H7 (cell line): ENCODE measurements at places on chromosomes 2 and 18. TPM values are rescaled to one million over a fixed set of nuclear protein-coding genes. Genes with fewer than 3 reads are reported as not detected.
A peak's percentile ranks its signal among the peaks of the same experiment; 100 is the strongest.

DNA sequence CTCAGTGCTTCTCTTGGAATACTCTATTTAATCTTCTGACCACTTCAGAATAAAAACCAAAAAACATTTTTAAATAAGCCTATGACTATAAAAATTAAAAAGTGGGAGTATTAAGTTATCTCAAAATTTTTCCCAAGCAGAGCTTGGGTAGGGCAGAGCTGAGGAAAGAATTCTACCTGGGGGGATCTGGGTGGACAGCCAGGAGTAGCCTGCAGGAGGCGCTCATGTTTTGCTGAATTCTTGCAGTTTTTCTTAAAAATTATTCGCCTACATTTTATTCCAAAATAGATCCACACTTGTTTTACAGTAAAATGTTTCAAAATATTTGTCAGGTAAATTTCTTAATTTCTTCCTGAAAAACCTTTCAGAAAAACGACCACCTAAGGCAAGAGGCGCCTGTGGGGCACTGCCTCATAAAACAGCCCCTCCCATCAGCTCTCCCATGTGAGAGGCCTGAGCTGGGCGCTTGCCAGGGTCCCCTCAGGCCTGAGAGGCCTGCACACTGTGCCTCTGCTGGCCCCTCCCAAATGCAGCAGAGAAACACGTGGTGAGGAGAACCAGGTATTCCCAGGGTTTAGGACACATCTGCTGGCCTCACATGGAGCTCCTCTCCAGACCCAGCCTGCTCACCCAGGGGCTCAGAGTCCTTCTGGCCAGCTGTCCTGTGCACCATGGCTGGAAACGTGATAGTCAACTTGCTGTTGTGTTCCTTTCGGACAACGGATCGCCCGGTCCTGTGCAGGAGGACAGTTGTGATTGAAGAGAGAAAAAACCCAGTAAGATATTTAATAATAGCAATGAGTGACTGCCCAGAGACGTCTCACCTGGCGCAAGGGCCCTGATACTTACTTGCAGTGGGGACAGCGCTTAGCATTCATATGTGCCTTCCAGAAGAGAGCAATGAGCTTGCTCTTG is 17.5 kb downstream of the POLR1A start:
- peak; percentile 67 for DNase-seq

GRCh38 chr2:70086278-70086837 is 919 bp upstream of the PCBP1 start:
- no peak for DNase-seq

- DNase-seq = no peak
Observed at GRCh38 chr2:133503927-133504326, 64.3 kb downstream of the NCKAP5 start.

The C2orf72 gene
- 0.69 and 1.2 TPM in 2 replicates for total RNA-seq

The HOXD8 gene
- total RNA-seq = not detected in 2 replicates
